ENCODE measurements at places on chromosomes 11 and 22.

DNA sequence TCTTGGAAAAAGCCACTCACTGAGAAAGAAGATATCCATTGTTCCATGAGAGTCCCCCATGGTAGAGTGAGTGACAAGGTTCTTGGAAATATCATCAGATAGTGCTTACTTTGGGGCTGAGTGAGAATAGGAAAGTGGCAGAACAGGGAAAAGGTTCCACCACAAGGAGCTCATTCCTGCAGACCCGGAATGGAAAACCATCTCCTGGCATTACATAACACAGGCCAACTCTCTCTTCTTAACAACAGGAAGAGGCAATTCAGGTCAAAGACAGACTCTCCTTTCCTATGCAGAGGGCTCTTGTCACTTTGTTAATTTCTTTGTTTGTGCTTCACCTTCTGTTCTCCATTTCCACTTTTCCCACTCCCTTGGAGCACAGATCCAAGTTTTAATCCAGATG, 259.7 kb downstream of the KIRREL3 start:
- no peak for DNase-seq

- DNase-seq, result no peak
Observed at GRCh38 chr22:20745119-20745518, 28.8 kb upstream of the SERPIND1 start.

DNA sequence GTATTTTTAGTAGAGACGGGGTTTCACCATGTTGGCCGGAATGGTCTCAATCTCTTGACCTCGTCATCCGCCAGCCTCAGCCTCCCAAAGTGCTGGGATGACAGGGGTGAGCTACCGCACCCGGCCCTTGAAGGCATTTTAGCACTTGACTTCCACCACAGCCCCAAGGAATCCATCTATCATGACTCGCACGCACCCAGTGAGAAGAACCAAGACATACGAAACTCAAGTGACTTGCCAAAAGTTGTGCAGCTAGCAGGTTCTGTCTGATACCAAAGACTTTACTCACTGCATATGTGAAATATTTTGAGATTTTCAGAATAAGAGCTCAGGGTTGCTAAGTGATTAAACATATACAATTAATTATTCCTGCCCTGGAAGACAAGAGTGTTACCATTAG, 21.0 kb downstream of the FLI1 start:
- DNase-seq, result no peak

- peak; percentile 89 for DNase-seq
Observed at GRCh38 chr22:19844377-19845053, 10.2 kb downstream of the GNB1L start.

DNA sequence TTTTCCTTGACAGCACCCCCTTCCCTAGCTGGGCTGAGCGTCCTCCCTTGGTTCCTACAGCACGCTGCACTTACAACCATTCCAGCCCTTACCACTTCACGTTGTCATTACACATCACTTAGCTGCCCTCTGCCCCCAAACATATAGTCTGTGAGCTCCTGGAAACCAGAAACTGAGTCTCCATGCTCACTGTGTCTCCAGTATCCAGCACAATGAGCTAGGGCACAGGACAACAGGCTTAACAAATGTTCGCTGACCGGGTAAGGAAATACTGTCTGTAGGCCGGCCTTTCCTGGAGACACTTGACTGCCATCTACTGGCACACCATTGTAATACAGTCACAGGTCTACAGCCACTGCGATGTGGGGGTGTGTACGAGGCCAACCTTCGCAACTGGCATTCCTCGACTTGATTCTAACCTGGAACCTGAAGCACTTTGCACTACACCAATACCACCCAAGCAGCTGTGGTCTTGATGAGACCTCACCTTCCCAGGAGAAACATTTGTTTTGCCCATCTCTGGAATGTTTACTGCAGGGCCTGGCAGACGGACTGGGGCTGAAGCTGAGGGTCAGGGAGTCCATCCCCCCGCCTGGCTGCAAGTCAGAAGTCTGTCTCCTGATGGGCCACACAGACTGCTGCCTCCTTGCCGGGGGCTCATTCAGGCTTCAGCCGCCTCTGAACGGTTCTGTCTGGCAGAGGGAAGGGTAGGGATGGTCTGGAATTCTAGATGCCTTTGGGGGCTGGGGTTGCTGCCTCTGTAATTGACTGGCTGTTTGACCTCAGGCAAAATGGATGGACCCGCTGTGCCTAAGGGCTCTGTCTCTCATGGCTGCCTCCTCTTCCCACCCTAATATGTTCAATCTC, 72.0 kb downstream of the SYN3 start:
- DNase-seq, result peak; percentile 85

DNA sequence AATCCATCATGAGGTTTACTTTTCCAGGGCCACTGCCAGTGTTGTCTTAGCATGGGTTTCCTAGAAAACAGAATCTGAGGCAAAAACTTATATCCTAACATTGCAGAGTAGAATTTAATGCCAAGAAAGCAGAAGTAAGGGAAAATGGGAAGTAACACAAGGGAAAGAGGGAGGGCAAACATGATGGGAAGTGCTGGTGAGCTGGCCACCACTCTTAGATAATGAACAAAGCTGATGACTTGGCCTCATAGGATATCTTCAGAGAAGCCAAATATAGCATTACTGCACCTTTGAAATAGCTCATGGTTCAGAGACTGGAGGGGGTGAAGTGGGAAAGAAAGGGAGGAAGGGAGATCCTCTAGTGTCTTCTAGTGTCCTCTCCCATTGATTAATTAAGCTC, 24.8 kb upstream of the CALCB start:
- DNase-seq, result peak; percentile 69

GRCh38 chr11:30861531-30861930, 275.4 kb upstream of the MPPED2 start:
- no peak for DNase-seq

GRCh38 chr11:115965767-115966504, 461.7 kb upstream of the CADM1 start:
- no peak for DNase-seq

DNA sequence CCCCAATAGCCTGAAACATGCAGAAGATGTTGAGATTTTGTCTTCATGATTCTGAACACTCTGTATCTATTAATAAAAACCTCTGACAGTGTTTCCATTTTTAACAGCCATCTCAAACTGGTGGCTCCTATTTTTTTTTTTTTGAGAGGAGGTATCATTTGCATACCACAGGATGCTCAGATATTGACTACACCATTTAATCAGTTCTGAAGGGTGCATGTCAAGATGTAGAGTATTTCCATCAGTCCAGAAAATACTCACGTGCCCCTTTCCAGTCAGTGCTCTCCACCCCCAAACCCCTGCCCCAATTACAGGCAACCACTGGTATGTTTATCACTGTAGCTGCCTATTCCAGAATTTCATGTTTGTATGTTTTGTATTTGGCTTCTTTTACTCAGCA, 85.3 kb upstream of the SORL1-AS1 start:
- DNase-seq, result no peak

DNA sequence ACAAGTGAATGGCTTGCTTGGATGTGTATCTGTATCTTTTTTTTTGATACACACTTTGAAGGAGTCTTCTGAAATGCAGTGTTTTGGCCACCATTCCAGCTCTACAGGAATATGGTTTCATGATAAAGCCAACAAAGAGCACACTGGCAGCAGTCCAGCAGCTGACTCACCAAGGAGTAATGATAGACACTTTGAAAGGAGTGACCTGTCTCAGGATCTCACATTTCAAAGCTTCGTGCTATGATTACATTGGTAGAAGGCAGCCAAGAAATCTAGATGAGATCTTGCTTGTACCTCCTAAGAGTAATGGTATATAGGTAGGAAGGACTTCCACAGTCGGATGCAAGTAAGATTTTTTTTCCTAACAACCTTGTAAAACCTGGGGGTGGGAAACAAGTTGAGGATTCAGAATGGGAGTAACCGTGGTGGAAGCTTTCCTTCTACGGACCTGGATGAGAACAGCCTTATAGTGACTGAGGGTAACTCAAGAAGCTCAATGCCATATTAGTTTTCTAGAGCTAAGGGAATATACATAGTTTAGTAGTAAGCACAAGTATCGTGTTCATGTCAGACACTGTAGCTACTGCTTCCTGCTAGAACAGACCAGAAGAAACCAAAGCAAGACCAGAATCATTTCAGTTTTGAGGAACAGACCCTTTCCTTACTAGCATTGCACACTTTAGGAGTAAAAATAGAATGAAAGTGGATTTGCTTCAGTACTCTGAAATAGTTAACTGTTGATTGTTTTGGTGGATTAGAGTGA, 25.0 kb downstream of the MTMR3 start:
- DNase-seq, result peak; percentile 70

DNA sequence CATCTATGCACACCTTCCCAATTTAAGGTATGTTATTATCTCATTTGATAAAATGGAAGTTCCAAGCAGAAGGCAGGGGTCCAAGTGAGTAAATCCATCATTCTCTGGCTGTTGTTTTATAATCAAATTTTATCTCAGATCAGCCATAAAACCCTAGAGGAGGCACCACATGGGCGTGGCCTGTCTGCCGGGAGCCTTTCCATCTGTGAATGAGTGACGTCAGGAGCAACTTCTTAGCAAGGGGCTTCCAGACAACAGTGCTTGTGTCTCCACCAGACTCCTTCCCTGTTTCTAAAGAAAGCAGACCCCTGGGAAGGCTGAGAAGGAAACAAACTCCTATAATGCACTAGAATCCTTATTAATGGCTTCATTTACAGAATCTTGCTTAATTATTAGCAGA, 13.5 kb downstream of the SEZ6L start:
- DNase-seq, result no peak

- no peak for DNase-seq
Observed at GRCh38 chr11:88329563-88330250, 7.8 kb downstream of the CTSC start.
